ENCODE measurements at places on chromosomes 12 and 14.

DNA sequence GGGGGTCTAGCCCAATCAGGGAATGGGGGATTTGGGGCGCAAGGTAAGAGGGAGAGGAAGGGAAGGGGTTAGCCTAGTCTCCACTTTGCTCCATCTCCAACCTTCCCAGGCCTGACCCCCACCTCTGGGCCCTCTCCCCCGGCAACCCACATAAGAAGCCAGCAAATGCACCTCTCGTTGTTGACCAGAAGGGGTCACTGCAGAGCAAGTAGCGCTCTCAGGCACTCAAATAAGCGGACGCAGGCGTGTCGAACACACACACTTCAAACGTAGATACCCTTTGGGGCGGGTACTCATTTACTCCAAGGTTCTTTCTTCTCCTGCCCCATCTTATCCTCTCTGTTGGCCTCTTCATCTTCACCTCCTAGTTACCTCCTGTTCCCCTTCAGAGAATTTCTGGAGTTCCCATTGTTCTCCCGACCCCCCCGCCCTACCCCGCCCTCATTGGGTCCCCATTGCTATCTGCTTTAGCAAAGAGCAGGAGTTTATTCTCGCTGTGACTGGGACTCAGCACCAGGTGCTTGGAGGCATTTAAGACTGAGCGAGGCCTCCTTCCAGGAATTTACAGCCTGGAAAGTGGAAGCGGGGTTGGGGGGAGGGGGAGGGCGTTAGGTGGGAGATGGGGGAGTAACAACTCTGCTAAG is 1.5 kb upstream of the SRRM4 start:
- DNase-seq, result peak; percentile 54

DNA sequence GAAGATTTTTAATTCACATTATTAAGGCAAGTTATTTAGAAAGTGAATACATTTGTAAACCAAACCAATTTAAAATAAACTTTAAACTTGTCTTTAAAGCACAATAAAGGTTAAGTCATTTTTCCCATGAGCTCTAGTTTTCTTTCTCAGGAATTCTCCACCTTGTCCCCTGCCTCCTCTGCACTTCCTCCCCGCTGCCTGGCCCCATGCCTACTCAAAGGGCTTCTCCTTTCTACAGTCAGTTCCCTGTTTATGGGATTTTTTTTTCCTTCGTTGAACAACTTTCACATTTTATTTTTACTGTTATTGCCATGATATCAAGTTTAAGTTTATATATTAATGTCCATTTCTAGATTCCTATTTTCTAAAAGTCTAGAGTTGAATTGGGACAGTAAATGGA is 223.0 kb downstream of the SLC25A21 start:
- no peak for DNase-seq

DNA sequence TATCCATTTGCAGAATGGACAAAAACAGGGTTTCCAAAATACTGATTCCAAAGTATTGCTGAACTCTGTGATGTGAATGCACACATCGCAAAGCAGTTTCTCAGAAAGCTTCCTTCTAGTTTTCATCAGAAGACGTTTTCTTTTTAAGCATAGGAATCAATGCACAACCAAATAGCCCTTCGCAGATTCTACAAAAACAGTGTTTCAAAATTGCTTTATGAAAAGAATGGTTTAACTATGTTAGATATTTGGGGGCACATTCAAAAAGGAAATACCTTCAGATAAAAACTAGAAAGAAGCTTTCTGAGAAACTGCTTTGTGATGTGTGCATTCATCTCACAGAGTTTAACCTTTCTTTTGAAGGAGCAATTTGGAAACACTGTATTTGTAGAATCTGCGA is 569.7 kb downstream of the ALG10 start:
- no peak for DNase-seq

DNA sequence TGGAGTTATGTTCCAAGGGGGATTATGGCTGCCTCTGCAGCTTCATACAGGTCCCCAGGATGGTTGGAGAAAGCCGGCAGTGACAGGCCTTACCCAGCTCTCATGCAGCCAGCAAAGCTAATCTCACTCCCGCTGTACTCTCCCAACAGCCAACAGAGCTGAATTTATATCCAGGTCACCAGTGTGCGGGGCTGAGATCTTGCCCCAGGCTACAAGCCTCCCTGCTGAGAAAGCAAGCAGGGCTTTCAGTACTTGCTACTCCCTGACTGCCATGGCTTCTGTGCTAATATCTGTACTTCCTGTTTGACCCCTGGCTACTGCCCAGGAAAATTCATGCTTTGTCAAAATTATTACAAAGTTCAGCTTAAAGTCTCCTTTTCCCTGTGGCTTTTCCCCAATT is 92.9 kb downstream of the ATP23 start:
- no peak for DNase-seq

DNA sequence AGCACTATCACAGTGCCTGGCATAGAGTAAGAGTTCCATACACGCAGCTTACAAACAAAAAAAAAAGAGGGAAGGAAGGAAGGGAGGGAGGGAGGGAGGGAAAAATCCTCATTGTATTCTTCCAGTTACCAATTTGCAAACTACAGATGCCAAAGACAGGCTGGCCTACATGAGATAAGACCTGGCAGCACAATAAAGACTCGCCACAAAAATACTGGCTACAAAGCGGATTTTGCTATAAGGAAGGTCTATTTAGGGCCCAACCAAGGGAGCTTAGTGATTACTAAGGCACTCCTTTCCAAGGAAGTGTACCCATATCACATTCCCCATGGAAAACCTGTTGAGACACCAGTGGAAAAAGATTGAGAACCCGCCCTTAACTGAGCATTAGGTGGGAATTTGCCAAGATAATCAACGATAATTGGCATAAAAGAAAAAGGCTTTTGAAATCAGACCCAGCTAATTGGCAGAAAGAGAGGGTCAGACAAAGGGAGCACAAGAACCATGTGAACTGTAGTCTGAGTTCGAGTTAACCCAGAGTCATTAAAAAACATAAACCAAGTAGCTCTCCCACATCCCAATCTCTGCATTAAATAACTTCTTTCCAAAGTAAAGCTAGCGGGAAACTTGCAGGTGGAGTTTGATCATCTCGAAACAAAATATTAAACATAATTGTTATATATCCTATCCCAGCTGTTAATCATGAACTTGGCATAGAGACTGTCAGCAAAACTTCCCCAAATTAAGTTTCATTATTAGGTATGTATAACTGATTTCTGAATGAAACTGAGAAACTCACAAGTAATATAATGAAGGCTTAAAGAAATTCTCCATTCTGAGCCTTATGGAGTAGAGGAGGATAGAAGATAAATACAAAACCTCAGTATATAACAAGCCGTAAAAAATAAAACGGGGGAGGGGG is 50.1 kb downstream of the PHLDA1 start:
- no peak for DNase-seq

DNA sequence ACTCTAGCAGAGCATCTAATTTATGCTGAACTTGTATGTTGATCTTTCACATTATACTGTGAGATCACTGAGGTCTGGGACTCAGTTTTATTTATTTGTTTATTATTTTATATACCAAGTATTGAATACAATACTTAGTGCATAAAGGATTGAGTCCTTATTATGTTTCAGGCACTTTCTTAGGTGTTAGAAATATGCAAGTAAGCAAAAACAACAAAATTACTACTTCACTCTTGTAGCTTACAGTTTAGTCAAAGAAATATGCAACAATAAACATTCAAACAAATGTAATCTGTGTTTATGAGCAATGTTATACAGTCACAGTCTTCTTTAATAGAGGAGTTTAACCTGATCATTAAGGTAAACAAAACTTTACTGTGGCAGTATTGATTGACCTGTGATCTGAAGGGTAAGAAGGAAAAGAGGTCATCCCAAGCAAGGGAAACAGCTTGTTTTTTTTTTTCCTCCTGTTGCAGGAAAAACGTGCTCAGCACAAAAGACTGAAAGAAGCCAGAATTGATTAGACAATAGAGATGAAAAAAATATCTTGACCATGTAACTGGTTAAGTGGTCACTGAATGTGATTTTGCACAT is 990.7 kb downstream of the TRHDE start:
- DNase-seq, result no peak

- no peak for DNase-seq
Observed at GRCh38 chr12:65113621-65114035, 7.5 kb downstream of the WIF1 start.

- no peak for DNase-seq
Observed at GRCh38 chr12:87756111-87756510, 273.1 kb downstream of the C12orf50 start.

DNA sequence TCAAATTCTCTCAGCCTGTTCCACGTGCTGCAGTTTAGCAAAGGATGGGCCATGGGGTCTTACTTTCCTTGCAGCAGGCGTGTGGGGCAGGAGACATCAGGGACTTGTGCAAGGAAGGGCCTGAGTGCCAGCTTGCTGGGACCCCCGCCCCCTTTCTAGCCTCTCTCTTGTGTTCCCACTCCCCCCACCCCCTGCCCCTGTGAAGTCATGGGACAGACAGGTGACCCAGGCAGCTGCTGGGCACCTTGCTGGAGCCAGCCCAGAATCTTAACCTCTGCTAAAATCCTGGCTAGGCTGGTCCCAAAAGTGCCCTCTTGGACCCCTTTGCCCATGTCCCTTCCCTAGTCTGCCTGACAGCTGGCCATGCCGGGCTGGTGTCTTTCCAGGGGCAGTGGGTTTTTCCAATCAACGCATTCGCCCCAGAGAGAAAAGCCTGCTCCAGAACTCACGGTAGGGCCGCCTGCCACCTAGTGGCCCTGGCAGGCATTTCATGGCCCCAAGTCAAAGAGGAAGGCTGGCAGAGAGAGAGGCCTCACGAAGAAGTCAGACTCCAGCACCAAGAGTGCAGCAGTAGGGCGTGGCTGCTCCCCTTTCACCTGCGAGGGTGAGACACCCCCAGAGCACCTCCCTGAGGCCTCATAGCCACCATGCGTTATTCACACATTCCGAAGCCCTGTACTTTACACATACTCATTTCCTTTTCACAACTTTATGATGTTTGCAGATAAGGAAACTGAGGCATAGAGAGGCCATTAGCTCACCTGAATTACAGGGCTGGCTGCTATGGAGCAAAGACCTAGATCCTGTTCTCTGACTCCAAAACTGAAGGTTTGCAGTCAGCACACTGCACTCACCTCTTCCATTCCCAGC is 67.4 kb downstream of the LGMN start:
- peak; percentile 66 for DNase-seq

DNA sequence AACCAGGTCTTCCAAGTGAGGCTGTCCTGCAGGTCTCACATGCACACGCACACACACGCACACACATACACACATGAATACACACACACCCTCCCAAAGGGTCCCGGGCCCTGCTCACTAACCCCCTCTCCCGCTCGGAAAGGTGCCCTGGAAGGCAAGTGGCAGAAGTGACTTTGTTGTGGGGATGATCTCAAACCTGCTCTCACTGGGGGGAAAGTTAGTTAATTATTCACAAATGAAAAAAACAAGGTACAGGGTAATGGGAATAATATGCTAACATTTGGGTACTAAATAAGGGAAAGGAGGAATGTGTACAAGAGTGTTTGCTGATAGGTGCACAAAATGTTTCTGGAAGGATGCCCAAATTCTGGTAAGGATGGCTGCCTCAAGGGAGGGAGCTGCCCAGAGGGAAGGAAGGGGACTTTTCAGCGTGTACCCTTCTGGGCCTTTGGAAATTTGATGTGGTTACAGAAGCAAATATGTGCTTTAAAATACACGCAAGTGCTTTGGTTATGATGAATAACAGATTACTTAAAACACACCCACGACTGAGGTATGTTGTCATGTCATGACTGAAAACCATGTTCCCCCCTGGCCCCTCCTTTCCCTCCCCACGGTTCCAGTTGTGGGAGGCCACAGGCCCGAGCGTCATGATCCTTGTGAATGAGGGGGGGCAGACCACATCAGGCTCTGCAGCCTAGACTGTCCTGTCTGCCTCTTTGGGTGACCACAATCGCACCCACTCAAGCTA is 43.3 kb upstream of the PLEKHG6 start:
- DNase-seq, result no peak

DNA sequence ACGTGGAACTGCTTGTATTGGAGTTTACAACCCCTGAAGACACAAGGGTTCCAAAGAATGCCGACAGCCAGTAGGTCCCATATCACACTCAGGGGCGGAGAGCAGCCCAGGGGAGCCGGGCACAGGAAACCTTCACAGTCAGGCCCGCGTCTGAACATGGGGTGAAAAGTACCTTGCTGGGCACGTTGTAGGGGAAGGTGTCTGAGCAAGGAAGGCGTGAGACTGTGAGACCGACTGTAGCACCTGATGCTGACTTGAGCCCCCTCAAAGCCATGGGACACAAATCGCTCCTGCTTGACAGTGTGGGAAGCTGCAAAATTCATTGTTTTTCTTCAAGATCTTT is 14.7 kb downstream of the RIMBP2 start:
- no peak for DNase-seq

DNA sequence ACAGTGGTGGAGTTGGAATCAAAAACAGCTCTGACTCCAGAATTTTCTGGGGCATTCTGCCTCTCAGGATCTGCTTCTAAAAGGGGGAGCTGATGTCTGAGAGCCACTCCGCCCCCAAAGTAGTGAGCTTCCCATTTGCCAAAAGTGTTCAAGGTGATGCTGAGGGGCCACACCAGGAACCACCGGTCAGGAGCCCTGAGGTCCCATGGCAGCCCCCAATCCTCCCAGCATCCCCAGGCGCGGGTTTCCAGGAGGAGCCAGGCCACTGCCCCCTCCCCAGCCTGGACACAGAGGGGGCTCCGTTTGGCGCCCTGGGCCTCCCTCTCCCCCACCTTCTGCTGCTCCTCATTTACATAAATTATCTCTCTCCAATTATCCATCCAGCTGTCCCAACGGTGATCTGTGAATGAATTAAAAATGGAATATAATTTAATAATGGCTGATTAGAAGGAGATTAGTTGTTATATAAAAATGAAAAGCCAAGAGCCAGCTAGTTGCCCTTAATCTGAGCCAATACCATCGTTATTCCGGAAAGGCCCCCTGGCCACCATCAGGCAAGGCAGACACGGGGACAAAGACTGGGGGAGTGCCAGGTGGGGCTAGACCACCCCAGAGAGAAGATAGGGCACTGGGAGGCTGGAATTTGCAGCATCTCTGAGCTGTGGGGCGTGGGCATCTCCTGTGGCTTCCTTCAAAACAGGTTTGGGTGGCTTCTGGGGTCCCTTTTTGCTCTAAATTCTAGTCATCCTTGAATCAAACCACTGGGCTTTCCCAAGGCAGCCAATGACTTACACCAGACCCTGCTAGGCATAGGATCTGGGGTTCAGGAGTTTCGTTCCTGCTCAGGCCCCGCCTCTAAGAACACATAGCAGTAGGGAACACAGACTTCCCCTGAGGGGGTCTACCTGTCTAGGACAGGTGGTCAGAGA is 19.7 kb upstream of the VSX2 start:
- no peak for DNase-seq

DNA sequence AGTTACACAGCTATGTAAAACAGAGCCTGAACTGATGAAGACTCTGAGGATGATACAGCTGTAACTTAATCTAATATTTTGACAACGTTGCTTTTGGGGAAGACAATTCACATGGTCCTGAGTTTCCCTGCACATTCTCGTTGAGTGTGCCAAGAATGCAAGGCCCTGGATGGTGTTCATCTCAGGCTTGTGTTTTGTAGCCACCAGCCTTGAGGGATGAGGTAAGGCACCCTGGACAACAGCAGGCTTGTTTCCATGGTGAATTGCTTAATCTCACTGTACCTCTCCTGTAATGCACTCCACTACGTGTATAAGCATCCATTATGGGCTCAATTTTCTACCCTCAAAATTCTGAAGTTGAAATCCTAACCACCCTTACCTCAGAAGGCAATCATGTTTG is 2.1 kb downstream of the CATSPERB start:
- DNase-seq, result no peak

GRCh38 chr14:64700894-64701293 is 3.3 kb upstream of the PLEKHG3 start:
- no peak for DNase-seq
